Right ventricle myocardium inferior (tissue), 1 donor: ENCODE measurements at places on chromosomes 4 and X.

DNA sequence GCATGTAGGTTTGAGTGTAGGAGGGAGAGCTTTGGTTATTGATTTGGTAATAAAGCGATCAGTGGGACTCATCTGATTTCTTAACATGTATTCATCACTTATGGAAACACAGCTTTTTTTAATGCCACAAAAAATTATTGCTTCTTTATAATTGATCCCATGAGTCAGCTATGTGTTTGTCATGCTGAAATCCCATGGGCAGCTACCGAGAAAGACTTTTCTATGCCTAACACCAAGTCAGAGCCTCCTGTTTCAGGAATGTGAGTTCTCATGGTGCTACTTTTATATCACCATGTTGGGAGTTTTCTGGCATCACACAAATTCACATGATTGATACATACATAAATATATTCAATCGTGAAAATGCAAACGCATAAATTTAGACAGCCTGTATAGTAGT, 165.7 kb downstream of the RAPGEF2 start:
- no peak for DNase-seq

GRCh38 chrX:97132664-97133415, 249.1 kb downstream of the RPA4 start:
- DNase-seq: no peak

DNA sequence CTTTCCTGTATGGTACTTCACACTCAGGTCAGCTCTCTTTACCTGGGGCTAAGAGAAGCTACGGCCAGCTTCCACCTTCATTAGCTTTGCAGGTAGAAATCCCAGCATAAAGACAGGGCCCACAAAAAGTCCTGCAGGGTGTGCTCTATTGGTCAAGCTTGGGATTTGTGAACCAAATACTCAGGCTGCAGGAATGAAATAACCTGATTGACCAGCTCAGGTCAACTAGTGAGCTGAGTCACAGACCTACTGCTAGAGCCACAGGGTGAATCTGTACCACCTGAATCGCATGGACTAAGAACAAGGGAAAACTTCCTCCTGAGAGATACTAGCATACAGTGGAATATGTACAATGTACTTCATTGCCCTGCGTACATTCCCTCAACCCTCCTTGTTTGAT, 172.2 kb downstream of the HHIP start:
- no peak for DNase-seq

GRCh38 chr4:8225706-8226443, 26.8 kb downstream of the SH3TC1 start:
- DNase-seq: peak; percentile 46

DNA sequence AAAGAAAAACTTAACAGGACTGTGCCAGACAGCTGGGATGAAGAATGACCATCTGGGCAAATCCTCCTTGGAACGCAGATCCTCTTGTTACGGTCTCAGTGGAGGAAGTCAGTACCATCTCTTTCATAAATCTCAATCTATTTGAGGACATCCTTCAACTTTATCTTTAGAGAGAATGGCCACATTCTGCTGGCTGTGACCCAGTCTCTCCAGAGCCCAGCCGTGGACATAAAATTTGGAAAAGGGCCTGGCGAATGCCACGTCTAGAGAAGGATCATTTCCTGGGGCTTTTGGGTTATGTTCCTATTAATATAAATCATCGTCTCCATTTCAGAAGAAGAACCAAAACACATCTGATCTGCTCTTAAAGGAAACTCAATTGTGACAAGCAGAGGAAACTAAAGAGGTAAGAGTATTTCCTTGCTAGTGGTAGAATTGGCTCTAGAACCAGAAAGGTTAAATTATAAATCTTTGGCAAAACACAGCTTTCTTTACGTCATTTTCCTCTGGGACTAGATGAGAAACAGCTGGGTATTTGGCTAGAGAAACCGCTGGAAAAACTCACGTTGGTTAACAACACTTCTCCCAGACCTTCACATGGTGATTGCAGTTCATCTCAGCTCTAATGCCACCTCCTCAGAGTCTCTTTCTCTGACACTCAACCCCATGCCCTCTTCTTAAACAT, 164.7 kb downstream of the CHIC2 start:
- no peak for DNase-seq

GRCh38 chrX:10178866-10179463, 22.2 kb downstream of the CLCN4 start:
- no peak for DNase-seq
